Hematopoietic multipotent progenitor cell treated with erythropoietin and hydrocortisone succinate and interleukin-3 and kit ligand, for 6 days (in vitro differentiated cells): ENCODE measurements at places on chromosomes 1 and 21.

- DNase-seq, result no peak
Observed at GRCh38 chr1:192445241-192445640, 128.4 kb downstream of the RGS21 start.

- DNase-seq, result no peak
Observed at GRCh38 chr1:7967651-7968050, 6.1 kb downstream of the PARK7 start.

GRCh38 chr21:33063907-33064622 is 5.9 kb upstream of the OLIG1 start:
- DNase-seq, result no peak

- no peak for DNase-seq
Observed at GRCh38 chr21:25979845-25980616, 190.5 kb downstream of the APP start.

- DNase-seq, result no peak
Observed at GRCh38 chr21:38202811-38203210, 54.0 kb upstream of the KCNJ15 start.

DNA sequence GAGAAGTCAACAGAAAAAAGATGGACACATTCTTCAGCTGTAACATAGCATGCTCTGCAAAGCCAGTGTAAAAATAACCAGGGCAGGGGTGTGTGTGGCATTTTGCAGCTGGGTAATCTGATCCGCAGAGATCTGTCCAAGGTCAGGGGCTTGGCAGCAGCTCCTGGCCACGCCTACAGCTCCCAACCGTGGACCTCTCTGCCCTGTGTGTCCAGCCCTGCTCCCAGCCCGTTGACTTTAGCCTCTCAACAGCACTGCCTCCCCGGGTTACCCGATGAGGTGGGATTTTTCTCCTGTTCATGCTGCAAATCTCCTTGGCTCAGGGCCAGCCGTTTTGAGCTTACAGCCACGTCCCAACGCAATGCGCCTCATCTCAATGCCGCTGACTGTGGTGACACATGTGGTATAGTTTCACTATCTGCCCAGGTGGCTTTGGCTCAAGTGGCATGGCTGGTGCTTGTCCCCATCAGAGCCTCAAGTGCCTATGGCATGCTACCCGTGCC is 68.1 kb downstream of the VWA5B1 start:
- no peak for DNase-seq

DNA sequence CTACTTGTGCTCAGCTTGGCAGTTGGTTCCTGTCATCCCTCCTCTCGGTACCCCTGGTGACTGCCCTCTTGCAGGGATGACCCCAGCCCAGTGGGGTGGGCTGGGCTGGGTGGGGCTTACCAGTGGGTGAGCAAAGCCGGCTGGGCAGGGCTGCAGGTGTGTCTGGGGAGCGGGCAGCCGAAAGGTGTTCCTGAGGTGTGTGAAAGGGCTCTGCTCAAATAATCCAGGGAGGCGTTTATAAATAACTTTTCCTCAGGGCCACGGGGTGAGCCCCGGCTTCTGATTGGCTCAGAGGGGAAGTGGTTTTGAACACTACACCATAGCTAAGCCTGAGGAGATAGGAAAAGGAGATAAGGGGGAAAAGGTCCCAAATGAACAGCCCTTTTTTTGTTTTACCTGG is at the start of gene SLC26A9:
SLC26A9 (minus strand) TSS at position 212 of the 400 bp plus-strand sequence. CDS start 7,636 bp downstream, outside the sequence.
- no peak for DNase-seq

GRCh38 chr1:193841857-193842256 is 655.4 kb upstream of the B3GALT2 start:
- no peak for DNase-seq

GRCh38 chr21:24737296-24737850 is 869.9 kb downstream of the MRPL39 start:
- DNase-seq, result no peak

GRCh38 chr1:20597650-20598049 is 8.8 kb downstream of the CDA start:
- no peak for DNase-seq

DNA sequence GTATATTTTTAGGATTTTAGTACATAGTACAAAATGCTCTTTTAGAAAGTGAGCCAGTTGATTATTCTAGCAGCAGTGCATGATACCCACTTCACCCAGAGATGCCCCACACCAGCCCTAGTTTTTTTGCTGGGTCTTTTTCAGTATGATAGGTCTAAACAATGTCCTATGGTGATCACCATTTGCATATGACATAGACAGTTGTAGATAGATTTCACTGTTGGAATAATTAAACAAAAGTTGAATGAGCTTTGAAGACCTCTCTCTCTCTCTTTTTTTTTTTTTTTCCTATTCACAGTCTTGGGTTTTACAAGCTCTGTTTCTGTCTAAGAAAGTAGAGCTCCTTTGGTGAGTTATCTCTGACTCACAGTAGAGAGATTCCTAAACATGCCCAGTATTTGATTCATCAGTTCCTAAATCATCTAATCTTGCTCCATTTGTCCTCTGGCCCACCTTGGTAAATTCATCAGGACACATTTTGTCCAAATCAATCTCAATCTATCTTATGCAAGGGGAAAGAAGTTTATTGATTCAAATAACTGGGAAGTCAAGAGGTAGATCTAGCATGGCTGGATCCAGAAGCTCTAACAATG is 44.7 kb upstream of the VAV3 start:
- DNase-seq, result no peak

DNA sequence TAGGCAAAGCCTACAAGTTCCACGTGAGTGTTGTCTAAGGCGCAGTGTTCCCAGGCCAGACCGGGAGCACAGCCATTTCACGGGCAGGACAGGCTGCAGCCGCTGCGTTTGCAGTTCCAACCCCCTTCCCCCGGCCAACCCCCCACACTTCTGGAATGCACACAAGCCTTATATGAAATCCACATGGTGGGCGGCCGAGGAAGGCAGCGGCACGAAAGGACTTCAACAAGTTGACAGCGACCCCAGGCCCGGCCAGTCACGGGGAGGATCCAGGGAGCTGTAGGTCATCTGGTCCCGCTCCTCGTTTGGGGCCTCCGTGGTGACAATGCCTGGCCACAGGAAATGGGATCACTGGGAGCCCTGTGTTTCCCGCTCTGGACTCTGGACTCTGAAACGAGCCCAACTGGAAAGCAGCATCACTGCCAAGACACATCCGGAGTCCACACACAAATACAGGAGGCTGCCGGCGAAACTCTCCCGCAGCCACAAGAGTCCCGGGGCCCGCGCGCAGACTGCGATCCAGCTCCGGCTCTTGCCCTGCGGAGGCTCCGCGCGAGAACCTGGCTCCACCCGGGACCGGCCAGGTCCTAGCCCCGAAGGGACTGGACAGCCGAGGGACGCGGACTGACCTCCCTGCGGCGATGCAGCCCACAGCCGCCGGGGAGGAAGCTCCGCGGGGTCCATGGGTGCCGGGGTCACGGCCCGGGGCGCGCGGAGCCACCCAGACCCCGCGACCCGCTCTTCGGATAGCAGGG is 794 bp downstream of the NID1 start:
- peak; percentile 19 for DNase-seq

- no peak for DNase-seq
Observed at GRCh38 chr1:42328047-42328625, 6.9 kb downstream of the FOXJ3 start.

DNA sequence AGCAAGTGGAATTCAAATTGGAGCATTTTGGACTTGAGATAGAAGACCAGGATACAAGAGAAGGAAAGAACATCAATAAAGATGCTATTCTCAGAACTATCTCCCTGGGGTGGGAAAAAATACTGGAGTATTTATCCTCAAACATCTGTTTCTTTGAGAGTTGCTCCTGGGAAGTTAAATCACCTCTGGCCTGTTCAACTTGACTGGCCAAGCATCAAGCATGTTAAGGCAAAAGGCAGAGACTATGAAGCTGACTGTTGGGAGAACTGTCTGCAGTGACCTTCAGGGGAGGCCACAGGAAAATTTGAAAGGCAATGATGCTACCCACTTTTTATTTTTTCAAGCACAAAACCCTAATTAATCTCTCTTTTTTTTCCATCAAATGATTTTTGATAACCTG is 239.0 kb downstream of the NTNG1 start:
- DNase-seq, result no peak

DNA sequence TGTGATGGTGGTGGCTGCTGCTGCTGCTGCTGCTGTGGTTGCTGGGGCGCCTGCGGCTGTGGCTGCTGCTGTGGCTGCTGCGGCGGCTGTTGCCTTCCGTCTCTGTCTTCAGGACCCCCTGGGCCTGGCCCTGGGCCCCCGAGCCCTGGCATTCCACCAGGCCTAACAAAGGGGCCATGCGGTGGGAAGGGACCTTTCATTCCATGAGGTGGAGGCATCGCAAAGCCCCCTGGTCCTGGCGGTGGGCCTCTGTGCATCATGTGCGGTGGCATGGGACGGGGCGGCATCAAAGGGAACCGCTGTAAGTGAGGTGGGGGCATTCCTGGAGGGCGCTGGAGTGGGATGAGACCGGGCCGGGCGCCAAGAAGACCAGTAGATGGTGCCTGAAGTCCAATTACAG is 12.4 kb downstream of the SOD1 start:
- no peak for DNase-seq

GRCh38 chr21:42347601-42348327 is 3.0 kb downstream of the TFF2 start:
- no peak for DNase-seq

DNA sequence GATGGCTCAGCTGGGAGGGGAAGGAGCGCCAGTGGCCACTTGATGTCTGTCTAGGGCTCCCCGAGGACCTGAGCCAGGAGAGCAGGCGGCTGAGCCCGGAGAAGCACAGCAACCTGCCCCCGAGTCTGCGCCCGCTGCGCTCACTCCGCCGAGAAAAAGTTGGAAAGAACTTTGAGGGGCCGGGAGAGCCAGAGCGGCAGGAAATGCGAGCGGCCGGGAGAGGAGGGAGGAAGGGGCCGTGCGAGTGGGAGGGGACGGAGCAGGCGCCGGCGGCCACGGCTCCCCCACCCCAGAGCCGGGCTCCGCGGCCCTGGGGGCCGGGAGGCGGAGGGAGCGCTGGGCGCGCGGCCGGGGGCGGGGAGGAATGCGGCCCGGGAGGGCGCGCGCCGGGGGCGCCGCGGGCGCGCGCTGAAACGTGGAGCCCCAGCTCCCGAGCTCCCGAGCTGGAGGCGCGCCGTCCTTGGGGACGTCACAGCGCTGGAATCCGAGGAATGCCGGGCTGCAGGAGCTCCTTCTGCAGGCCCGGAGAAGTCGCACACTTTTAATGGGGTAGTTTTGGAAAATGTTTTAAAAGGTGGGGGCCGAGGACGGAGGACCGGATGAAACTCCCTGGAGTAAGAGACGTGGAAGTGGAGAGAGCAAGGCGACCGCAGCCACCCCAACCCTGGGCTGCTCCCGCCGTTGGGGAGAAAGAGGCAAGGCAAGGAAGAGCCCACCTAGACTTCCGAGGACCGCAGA is at the start of gene PTPN14:
PTPN14 (minus strand) TSS at position 167 of the 738 bp plus-strand sequence. CDS start 86,799 bp downstream, outside the sequence.
- no peak for DNase-seq

DNA sequence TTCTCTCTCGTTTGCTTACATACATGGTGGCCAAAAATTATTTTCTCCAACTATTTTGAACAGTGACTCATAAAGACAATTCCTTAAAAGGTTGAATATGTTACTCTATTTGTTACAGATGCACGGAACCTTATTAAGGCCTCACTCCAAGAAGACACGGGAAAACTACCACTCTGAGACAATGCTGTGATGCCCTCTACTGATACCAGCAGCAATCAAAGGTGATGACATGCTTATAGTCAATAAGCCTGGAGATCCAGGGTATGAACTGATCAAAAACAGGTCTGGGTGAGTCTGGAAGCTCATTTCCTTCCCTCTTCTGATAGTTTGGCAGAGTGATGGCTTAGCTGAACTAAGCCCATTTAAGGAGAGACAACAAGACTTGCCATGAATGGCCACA is 563.0 kb downstream of the LRRIQ3 start:
- DNase-seq, result no peak

DNA sequence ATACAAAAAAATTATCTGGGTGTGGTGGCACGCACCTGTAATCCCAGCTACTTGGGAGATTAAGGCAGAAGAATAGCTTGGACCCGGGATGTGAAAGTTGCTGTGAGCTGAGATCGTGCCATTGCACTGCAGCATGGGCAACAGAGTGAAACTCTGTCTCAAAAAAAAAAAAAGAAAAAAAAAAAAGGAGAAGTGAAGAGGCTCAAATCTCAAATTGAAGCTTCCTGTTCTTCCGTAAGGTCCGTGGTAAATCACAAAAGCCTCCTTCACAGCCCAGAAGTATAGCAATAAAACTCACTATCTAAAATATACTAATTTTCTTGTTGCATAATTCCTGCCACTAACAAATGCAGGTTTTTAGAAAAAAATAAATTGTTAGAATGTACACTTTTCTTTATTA is 498.2 kb upstream of the BRINP3 start:
- DNase-seq, result no peak

GRCh38 chr1:54663725-54664124 is 22.1 kb downstream of the MROH7 start:
- no peak for DNase-seq

DNA sequence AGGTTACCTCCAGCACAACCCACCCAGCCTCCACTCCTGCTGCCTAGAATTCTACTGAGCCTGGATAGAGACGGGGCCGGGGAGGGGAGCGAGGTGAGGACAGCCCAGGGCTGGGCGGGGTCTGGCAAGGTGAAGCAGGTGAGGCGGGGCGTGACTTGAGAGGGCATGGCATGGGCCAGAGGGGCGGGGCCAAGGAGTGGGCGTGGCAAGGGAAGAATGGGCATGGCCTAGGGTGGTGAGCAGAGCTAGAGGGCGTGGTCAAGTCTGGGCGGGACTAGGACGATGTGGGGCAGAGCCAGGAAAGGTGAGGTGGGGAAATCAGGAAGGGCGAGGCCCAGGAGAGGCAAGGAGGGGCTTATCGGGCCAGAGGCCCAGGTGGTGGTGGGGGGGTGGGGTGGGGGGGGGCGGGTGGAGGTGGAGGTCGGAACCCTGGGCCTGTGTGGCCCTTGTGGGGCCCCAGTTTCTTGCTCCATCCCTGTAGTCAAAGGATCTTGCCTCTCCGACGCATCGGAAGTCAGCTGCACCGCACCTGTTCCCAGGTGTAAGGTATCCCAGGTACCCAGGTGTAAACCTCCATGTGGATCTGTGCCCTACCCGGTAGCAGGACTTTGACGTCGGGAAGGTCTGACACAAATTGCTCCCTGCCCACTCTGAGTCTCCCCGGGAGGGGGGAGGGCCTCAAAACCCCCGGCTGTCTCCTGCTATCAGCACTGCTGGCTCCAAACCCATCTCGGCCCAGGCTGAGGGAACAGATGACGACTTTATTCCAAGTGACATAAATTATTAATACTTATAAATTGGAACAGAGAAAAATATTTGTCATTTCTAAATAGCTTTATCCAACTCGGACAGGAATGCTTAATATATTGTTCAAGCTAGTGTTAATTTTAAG is 32.9 kb upstream of the UTS2 start:
- peak; percentile 37 for DNase-seq
